ENCODE measurements at places on chromosomes 12 and 14.

GRCh38 chr12:28258998-28259397, 68.7 kb downstream of the CCDC91 start:
- no peak for DNase-seq

DNA sequence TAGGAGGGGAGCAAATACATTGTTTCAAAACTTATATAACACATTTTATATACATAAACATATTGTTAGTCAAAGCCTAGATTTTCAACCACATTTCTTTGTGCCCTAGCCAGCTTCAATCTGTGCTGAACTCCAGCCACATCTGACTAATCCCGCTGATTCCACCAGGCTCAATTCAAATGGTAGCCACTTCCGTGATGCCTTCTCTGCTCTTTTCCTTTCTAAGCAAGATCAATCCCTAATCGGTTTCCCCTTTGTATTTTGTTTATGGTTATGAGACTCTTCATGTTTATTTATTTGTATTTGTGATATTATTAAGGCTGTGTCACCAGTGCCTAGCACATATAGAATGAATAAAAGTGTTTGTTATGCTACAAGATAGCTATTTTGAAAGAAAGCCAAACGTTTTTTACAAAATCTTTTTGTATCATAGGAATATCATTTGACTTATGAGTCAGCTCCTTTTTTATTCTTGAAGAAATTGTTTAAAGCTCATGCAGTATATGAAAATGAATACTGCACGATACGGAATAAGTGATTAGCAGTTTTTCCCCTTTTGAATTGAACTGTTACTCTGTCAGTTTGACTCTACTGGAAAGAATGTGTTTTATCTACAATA, 110.2 kb downstream of the PLEKHA5 start:
- DNase-seq: peak; percentile 62

DNA sequence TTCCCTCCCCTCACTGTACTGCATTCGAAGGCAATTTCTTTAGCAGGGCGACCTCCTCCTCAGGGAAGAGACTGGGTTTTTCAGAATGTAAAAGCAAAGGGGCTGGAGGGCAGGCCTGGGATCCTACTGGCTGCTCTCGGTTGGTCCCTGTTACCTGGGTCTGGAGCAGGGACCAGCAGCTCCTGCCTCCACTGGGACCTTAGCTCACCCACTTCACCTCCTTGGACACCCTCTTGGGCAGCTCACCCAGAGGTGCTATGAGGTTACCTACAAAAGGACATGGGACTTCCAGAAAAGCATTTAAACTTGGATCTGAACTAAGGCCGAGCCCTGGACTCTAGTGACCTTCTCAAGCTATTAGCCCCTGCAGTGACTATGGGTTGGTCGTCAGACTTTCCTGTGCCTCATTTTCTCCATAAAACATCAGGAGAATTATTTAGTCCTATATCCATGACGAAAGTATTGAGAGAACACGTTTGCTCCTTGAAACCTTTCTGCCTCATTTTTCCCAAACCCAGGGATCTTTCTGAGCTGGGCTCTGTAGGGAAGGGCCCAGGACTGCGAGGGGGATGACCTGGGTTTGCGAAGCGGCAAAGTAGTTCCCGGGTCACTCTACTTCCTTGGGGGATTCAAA, 65.0 kb downstream of the FBXL14 start:
- DNase-seq: no peak

DNA sequence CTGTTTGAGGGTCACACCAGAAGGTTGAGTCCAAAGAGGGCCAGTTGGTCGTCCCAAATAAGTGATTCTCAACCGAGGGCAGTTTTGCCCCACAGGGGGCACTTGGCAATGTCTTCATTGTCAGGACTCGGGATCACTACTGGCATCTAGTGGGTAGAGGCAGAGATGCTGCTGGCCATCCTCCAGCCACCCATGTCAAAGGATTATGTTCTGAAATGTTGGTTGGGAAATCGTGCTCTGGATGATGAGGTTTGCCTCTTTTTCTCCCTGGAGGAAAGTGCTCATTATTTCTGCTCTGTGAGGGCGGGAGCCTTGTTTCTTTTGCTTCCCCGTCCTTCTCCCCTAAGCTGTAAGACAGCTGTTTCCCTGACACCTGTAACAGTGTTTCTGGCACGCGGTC, 3.6 kb downstream of the ZNF839 start:
- peak; percentile 42 for DNase-seq

DNA sequence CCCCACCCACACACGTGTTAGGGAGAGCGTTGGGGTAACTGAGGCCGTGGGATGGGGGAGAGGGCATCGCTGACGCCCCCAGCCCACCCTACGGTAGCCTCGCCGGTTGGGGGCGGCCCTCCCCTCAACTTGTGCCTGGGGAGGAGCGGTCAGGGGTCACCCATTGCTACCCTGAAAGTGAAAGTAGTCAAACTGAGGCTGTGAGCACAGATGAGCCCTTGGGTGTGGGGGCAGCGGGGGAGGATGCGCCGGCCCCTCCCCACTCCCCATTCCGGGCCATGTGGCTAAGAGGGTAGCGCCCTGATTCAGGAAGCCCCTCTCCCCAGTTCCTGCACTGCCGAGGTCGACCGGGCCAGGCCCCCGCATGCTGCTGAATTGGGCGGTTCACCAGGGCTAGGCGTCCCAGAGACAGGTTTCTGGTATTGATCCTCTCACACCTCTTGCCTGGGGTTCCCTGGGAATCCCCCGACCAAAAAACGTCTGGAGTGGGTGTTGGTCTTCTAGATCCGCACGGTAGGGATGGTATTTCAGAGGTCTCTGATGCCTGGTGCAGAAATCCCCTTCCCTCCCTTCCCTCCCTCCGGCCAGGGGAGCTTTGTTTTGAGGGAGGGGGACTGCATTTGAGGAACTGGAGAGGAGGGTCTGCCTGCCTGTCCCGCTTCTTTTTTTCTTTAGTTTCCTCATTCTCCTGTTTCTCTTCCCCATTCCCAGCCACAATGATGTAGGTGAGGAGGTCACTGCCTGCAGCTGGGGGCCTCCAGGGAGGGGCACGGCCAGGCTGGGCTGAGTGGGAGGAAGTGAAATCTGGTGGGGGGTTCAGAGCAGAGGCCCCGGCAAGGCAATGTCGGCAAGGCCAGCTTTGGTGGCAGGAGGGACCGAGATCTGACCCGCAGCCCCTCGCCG, 1.0 kb downstream of the SH2B3 start:
- DNase-seq: no peak

DNA sequence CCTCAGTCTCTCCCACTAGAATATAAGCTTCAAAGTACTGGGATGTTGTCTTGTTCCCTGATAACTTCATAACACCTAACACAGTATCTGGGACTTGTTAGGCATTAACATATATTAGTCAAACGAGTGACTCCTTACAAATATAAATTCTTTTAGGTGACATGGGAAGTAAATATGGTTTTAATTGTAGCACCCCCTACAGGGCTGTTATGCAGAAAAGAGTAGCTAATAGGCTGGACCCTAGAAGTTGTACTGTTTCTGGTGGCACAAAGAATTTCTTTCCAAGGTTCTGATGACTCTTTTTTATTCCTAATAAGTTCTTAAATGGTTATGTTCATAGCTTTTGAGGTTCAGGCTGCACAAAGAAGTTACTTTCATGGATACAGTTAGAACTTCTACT, 29.8 kb downstream of the GPATCH2L start:
- DNase-seq: no peak

- DNase-seq: no peak
Measured at GRCh38 chr14:93945070-93945399, 17.9 kb downstream of the FAM181A start.

GRCh38 chr14:59370158-59370742, 94.9 kb downstream of the GPR135 start:
- no peak for DNase-seq

DNA sequence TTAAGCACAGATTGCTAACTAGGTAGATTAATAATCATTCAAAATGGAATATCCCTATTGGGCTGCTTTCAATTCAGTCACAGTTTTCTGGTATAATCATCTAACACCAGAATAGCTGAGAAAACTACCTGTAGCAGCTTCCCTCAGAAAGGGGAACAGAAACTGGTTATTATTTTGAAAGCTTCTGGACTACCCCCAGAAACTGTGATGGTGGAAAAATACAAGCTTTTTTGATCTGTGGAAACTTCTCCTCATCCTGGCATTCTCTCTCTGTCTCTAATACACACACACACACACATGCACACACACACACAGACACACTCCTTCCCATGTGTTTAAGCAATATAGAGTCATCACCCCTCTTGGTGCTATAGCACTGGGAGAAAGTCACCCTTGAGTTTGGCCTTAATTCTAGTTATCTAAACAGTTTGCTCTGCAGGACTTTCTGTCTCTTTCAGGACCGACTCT, 251.5 kb upstream of the LMO3 start:
- DNase-seq: no peak

DNA sequence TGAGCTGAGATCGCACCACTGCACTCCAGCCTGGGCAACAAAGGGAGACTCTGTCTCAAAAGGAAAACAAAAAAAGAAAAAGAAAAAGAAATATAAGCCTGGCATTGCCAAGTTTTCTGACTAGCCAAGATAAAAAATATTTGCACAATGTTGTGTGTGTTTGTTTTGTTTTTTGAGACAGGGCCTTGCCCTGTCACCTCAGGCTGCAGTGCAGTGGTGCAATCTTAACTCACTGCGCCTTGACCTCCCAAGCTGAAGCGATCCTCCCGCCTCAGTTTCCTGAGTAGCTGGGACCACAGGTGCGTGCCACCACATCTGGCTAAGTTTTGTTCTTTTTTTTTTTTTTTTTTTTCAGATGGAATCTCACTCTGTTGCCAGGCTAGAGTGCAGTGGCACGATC, 5.5 kb upstream of the C12orf43 start:
- DNase-seq: no peak

GRCh38 chr12:130434560-130434959, 96.9 kb downstream of the PIWIL1 start:
- no peak for DNase-seq
